Karpas-422 (cell line): ENCODE measurements at places on chromosomes 6 and 20.

- DNase-seq, result no peak
- peaks cover 11% of the 10 kb centered on the region for H3K4me1 ChIP-seq
- no peaks in the 10 kb centered on the region for H3K27me3 ChIP-seq
- no peak overlapping the region for H3K27ac ChIP-seq
- H3K36me3 ChIP-seq, result no peaks in the 10 kb centered on the region
Measured at GRCh38 chr6:15330174-15330944, 84.5 kb downstream of the JARID2 start.

DNA sequence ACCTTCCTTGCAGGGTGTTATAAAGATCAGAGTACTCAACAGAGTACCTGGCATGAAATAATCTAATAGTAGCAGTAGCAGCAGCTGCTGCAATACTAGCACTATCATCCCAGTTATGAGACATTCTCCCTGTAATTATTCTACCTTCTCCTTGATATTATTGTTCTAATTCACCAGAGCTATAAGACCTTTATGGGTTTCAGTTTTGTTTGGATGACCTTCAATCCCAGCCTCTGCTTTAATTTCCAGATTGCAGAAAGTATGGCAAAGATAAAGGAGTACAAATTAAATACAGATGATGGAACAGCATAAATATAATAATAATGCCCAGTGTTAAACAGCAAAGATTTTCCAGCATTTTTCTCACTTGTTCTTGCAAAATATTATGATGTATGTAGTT lies 150.5 kb upstream of the MYLIP start:
- H3K27ac ChIP-seq, result no peak overlapping the region
- no peaks in the 10 kb centered on the region; the same call in 1 of the 2 replicates for H3K27me3 ChIP-seq
- no peaks in the 10 kb centered on the region for H3K4me1 ChIP-seq
- H3K36me3 ChIP-seq, result no peaks in the 10 kb centered on the region
- no peak overlapping the region for H3K4me3 ChIP-seq

- no peak overlapping the region for H3K27ac ChIP-seq
- H3K36me3 ChIP-seq, result no peaks in the 10 kb centered on the region
- H3K4me3 ChIP-seq, result no peak overlapping the region
- DNase-seq, result no peak
- no peaks in the 10 kb centered on the region for H3K27me3 ChIP-seq
Measured at GRCh38 chr6:149268768-149269167, 48.7 kb upstream of the TAB2 start.

DNA sequence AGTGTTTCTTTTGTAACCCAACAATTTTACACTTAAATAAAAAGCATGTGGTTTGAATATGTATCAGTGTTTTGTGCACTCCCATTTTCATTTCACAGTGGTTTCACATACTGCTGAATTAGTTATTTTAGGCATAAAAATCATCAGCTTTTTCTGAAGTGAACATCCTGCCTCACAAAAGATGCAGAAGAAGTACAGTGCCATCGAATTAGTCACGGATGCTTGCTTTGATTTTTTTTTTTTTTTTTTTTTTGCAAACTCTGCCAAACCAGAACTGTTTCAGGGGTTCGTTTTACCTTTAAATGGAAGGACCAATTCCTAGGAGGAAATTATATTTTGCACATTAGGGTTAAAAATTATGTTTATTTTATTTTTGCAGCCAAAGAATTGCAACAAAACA lies 158.6 kb downstream of the RPS12 start:
- no peak overlapping the region for H3K4me3 ChIP-seq
- no peaks in the 10 kb centered on the region for H3K4me1 ChIP-seq
- H3K27ac ChIP-seq, result no peak overlapping the region
- DNase-seq, result no peak
- no peaks in the 10 kb centered on the region for H3K27me3 ChIP-seq

- no peaks in the 10 kb centered on the region for H3K36me3 ChIP-seq
- no peak overlapping the region for H3K27ac ChIP-seq
- H3K4me1 ChIP-seq, result no peaks in the 10 kb centered on the region
- no peaks in the 10 kb centered on the region for H3K27me3 ChIP-seq
- no peak overlapping the region for H3K4me3 ChIP-seq
- no peak for DNase-seq
Measured at GRCh38 chr6:161493576-161494118, 219.8 kb upstream of the AGPAT4 start.

DNA sequence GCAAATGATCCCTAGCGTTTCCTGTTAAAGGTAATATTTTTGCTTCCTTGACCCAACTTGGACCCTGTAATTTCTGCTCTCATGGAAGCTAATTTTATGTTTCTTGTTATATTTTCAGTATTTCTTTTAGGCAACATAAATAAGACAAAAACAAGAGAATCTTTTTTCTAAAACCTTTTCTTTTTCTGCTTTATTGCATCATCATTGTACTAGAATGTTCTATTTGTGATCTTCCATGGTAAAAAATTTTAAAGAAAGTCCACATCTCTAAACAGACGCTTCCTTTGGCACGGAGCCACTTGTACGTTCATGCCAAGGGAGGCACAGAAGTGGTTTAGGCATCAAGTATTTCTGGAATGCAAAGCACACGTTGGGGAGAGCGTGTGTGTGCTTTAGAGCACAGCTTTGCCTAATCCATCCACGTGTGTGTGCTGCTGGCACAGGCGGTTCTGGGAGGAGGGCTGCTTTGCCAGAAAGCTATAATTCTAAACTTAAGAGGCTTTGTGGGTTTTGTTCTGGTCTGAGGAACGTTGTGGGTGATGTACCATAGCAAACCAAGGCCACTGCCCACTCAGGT lies 98.3 kb downstream of the SASH1 start:
- DNase-seq, result no peak
- no peak overlapping the region for H3K4me3 ChIP-seq
- no peak overlapping the region for H3K27ac ChIP-seq
- H3K27me3 ChIP-seq, result no peaks in the 10 kb centered on the region
- no peaks in the 10 kb centered on the region for H3K4me1 ChIP-seq

- H3K27me3 ChIP-seq, result no peaks in the 10 kb centered on the region
- H3K27ac ChIP-seq, result no peak overlapping the region
- no peaks in the 10 kb centered on the region for H3K36me3 ChIP-seq
- no peaks in the 10 kb centered on the region for H3K4me1 ChIP-seq
- H3K4me3 ChIP-seq, result no peak overlapping the region
- DNase-seq, result no peak
Measured at GRCh38 chr6:89471287-89471867, 38.4 kb downstream of the ANKRD6 start.

DNA sequence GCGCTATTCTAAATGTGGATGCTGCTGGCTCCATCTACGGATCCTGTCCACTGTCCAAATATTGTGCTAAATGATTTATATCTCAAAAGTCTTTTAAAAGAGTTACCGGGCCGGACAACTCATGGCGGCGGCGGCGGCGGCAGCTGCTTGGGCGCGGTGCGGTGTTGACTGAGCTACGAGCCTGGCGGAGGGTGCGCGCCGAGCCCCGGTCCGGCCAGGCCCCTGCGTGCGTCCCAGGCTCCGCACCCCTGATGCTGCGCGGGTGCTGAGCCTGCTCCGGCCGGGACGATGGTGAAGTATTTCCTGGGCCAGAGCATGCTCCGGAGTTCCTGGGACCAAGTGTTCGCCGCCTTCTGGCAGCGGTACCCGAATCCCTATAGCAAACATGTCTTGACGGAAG lies 303.4 kb downstream of the CENPW start:
- no peaks in the 10 kb centered on the region for H3K36me3 ChIP-seq
- no peak overlapping the region for H3K4me3 ChIP-seq
- no peak overlapping the region for H3K27ac ChIP-seq
- H3K27me3 ChIP-seq, result no peaks in the 10 kb centered on the region
- no peak for DNase-seq

DNA sequence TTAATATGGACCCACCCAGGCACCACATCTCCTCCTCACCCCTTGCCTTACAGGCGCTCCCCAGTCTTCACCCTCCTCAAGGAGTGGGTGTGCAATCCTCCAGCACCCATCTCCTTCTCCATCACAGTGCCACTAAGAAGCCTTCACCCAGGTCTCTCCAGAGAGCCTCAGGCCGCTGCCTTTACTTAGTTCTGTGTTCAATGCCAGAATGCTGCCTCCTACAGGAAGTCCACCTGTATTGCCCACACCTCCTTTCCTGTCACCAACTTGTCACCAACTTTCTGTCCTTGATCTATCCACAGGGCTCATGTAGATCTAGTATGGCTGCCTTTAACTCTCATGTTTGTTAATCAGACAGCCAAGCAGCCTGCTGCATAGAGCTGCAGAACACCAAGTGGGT lies 586 bp upstream of the LST1 start:
- peak; percentile 91 for DNase-seq
- H3K27ac ChIP-seq, result peak overlapping the region; percentile 76
- H3K4me3 ChIP-seq, result no peak overlapping the region
- H3K4me1 ChIP-seq, result peaks cover 46% of the 10 kb centered on the region

DNA sequence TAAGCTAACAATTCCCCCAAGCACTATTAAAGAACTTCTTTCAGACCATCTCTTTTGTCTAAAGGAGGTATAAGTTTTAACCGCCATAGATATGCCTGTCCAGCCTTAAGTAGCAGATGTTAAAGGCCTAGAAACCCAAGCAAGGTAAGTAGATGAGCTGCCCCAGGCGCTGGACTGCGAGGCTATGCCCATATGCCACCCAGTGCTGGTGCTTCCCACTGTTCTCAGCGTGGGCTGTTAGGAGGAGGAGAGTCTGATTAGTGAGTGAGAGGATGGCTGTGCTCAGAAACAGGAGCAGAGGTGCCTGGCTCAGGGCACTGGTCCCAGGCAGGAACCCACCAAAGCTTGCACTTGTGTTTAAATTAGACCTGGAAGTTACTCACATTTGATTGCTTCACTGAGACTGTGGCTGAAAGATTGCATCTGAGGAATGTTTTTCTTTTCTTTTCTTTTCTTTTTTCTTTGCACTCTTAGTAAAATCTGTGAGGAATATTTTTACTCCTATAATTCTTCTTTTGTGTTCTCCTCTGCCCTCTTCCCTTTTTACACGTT lies 32.2 kb downstream of the PRPH2 start:
- no peak for DNase-seq
- H3K4me3 ChIP-seq, result no peak overlapping the region
- peak overlapping the region; percentile 26; the same call in 1 of the 2 replicates for H3K27ac ChIP-seq
- peaks cover 25% of the 10 kb centered on the region for H3K4me1 ChIP-seq

- no peak for DNase-seq
- no peaks in the 10 kb centered on the region for H3K27me3 ChIP-seq
- no peaks in the 10 kb centered on the region for H3K4me1 ChIP-seq
- H3K4me3 ChIP-seq, result no peak overlapping the region
- H3K36me3 ChIP-seq, result peaks cover 6% of the 10 kb centered on the region; the same call in 1 of the 2 replicates
- H3K27ac ChIP-seq, result no peak overlapping the region
Measured at GRCh38 chr6:157144859-157145568, 178.3 kb downstream of the TMEM242 start.

DNA sequence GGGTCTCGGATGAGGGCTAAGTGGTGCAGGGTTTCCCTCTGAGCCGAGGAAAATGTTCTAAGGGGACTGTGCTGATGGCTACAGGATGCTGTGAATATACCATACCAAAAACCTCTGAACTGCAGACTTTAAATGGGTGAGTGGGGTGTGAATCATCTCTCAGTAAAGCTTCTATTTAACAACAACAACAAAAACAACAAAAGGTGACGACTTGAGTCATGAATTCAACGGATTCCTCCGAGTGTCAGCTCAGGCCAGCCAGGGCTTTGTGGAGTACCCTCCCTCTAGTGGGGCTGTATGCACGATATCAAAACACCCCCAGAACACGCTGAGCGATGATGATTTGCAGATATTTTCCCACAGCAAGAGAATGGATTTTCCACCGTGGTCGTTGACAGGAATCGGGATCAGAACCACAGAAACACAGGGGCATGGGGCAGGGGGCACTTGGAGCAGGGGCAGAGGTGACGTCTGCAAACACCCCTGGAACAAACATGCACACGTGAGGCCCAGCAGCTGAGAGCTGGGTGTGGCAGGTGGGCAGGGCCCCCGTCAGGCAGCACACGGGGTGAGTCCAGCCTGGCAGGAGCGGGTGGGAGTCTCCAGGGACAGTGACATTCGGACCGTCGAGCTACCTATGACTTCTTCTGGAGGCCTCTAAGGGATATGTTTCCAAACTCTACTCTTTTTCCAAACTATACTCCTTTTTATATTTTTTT lies 38.6 kb downstream of the SLC2A4RG start:
- H3K27ac ChIP-seq, result no peak overlapping the region
- H3K36me3 ChIP-seq, result no peaks in the 10 kb centered on the region
- H3K4me3 ChIP-seq, result no peak overlapping the region
- no peaks in the 10 kb centered on the region for H3K4me1 ChIP-seq
- H3K27me3 ChIP-seq, result no peaks in the 10 kb centered on the region
- DNase-seq, result no peak

GRCh38 chr6:110625883-110626282 lies 149.5 kb upstream of the SLC22A16 start:
- H3K4me3 ChIP-seq, result no peak overlapping the region
- no peaks in the 10 kb centered on the region for H3K4me1 ChIP-seq
- H3K36me3 ChIP-seq, result no peaks in the 10 kb centered on the region
- H3K27ac ChIP-seq, result no peak overlapping the region
- no peaks in the 10 kb centered on the region for H3K27me3 ChIP-seq
- no peak for DNase-seq

GRCh38 chr20:58293453-58293852 lies 16.1 kb upstream of the RAB22A start:
- no peak overlapping the region for H3K4me3 ChIP-seq
- peak; percentile 70 for DNase-seq
- no peak overlapping the region for H3K27ac ChIP-seq
- no peaks in the 10 kb centered on the region for H3K27me3 ChIP-seq

GRCh38 chr6:163940705-163941623 lies 526.4 kb downstream of the QKI start:
- H3K36me3 ChIP-seq, result no peaks in the 10 kb centered on the region
- H3K4me1 ChIP-seq, result no peaks in the 10 kb centered on the region
- no peak overlapping the region for H3K27ac ChIP-seq
- H3K4me3 ChIP-seq, result no peak overlapping the region

DNA sequence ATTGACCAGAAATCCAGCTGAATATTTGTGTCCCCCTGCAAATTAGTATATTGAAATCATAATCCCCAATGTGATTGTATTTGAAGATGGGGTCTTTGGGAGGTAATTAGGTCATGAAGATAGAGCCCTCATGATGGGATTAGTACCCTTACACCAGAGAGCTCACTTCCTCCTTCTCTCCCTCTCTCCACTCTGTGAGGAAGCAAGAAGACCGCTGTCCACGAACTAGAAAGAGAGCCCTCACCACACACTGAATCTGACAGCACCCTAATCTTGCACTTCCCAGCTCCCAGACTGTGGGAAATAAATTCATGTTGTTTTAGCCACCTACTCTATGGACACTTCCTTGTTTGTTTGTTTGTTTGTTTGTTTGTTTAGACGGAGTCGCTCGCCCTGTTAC lies 11.9 kb upstream of the PLAGL1 start:
- H3K36me3 ChIP-seq, result no peaks in the 10 kb centered on the region
- no peak overlapping the region for H3K4me3 ChIP-seq
- DNase-seq, result no peak
- H3K27ac ChIP-seq, result no peak overlapping the region
- no peaks in the 10 kb centered on the region for H3K27me3 ChIP-seq
- H3K4me1 ChIP-seq, result no peaks in the 10 kb centered on the region

GRCh38 chr20:19078448-19079373 lies 133.7 kb upstream of the SLC24A3 start:
- no peak for DNase-seq
- no peaks in the 10 kb centered on the region for H3K36me3 ChIP-seq
- no peaks in the 10 kb centered on the region for H3K27me3 ChIP-seq

GRCh38 chr6:157280947-157281346 lies 42.4 kb downstream of the TMEM242 start:
- no peak for DNase-seq
- no peaks in the 10 kb centered on the region for H3K36me3 ChIP-seq
- peaks cover 5% of the 10 kb centered on the region for H3K4me1 ChIP-seq
- no peaks in the 10 kb centered on the region for H3K27me3 ChIP-seq
- no peak overlapping the region for H3K27ac ChIP-seq

GRCh38 chr6:125534430-125535263 lies 214.8 kb upstream of the HEY2 start:
- no peak overlapping the region for H3K4me3 ChIP-seq
- no peak overlapping the region for H3K27ac ChIP-seq
- no peaks in the 10 kb centered on the region for H3K4me1 ChIP-seq
- no peaks in the 10 kb centered on the region for H3K36me3 ChIP-seq
- DNase-seq, result no peak
- H3K27me3 ChIP-seq, result no peaks in the 10 kb centered on the region
